ENCODE measurements at places on chromosomes 7 and 10.

GRCh38 chr10:90319188-90319914 is 538.5 kb downstream of the HTR7 start:
- DNase-seq, result no peak

GRCh38 chr10:42979181-42979580 is 97.7 kb upstream of the RET start:
- DNase-seq, result no peak

- DNase-seq, result no peak
Observed at GRCh38 chr10:49696311-49696710, 16.9 kb downstream of the C10orf53 start.

DNA sequence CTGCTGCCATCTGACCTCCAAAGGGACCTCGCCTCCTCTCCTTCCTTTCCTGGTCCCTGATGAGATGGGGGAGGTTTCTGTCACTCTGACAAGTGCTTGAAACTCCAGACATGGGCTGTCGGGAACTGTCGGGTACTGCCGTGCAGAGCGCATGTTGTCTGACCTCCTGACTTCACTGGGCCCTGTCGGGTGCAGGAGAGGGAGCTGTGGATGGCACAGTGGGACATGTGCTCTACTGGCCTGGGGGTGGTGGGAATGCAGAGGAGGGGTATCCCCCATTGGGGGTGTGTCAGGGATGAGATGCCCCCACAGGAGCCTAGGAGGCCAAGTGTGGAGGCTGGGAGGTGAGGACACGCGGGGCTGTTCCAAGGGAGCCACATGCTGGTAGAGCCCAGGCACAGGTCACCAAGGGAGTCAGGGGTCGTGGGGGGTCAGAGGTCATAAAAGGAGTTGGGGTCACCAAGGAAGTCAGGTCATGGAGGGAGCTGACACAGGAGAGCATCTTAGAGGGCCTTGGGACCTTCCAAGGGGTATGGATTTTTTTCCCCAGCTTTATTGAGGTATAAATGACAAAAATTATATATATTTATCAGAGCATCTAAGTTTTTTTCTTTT is 30.9 kb downstream of the TMEM120A start:
- DNase-seq, result no peak

GRCh38 chr7:112790586-112791003 is 402 bp upstream of the TMEM168 start:
- DNase-seq, result no peak

DNA sequence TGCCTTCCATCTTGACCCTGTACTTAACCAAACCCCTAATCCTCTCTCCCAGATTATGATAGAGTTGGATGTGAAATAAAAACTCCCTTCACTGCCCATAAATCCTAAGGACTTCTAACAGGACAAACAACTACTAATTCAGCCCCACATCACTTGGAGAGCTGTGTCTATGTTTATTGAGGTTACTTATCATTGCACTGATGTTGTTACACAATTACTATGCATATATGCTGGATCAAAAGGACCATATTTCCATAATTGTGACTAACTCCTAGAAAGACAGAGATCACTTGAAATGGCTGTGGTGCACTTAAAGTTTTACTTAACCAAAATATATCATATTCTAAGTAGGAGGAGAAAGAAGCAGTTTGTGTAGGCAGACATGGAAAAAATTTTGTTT is 144.9 kb upstream of the AGK start:
- DNase-seq, result no peak

GRCh38 chr7:42212541-42213090 is 24.4 kb downstream of the GLI3 start:
- DNase-seq, result no peak

DNA sequence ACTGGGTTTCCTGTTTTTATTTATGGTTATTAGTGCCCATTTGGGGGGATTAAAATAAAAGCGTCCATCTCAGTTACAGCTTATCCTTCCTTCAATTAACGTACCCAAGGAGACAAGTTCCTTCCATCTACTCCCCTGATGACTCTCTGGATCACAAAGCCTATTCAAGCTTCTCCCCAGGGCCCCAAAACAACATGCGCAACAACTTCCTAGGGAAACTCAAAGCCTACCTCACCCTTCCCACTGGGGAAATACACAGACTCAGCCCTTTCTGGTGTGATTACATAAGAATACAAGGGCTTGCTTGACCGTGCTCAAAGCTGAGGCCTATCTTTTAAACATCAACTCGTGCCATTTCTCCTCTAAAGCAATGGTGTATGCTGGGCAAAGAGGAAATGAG is 112.4 kb downstream of the CDK6 start:
- no peak for DNase-seq

GRCh38 chr10:98623176-98623575 is 176.4 kb upstream of the HPS1 start:
- DNase-seq, result no peak

GRCh38 chr7:108055611-108056021 is 52.7 kb upstream of the LAMB1 start:
- DNase-seq, result no peak

DNA sequence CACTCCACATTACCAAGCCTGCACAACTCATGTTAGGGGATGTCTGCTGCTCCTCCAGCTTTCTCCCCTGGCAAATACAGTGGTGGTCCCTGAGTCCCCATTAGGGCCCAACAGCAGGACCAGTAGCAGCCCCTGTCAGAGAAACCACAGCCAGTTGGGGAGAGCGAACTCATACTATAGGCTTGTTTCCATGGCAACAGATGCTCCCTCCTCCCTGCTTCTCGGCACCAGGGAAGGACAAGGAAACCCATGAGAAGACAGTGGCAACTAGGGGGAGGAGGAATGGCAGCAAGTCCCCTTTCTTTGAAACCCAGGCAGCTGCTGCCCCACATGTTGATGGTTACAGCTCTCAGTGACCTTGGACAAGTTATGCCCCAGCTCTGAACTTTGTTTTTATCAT is 326.4 kb downstream of the KCNMA1 start:
- DNase-seq, result no peak

DNA sequence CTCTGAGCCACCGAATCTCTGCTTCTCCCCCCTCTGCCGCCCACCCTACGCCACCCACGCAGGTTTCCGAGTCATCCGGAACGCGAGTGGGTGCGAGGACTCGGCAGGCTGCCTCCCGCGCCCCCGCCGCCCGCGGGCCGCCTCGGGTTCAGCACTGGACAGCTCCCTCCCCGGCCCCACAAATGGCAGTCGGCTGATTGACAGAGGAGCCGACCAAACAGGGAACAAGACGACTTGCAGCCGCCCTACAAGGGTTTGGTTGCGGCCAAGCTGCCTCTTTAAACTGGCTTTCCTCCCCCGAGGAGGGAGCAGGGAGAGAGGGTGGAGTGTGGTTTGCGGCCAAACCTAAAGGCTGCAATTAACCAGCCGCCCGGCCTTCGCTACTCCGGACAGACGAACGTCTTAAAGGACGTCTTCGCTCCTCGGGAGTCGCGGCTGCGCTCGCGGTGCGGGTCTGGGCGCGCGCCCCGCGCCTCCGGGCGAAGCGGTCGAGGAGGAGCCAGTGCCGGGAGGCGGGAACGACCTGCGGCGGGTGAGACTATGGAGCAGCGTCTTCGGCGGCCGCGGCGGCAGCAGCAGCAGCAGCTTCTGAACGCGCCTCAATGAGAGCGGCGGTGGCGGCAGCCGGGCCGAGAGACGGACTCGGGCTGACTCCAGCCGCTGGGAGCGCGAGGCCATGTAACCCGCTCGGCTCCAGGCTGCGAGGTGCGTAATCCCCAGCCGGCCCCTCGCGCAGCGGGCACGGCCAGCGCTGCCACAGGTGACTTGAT is at the start of gene GPR158:
GPR158 (plus strand) TSS at position 541 of the 770 bp plus-strand sequence. CDS start 420 bp downstream, outside the sequence.
- DNase-seq, result peak; percentile 21

DNA sequence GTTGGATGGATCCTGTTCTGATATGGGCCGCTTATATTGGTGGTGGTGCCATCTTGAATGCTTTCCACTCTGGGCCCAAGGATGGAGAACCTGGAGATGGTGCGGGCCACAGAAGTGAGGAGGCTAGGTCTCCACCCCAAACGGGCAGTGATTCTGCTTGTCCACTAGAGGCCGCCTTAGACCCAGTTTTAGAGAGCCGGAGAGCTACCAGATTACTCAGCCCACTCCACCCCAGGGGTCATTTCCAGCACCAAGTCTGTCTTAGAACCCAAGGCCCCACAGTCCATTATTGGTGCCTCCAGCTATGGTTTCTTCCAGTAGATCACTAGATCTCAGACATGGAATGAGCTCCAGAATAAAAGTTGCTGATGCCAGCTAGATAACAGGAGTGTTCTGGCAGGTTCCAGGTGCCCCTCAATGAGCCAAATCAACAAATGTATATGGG is 11.8 kb upstream of the CAMK2G start:
- peak; percentile 79 for DNase-seq

- DNase-seq, result no peak
Observed at GRCh38 chr10:96863922-96864543, 31.9 kb downstream of the LCOR start.

Measured in CD4-positive, alpha-beta T cell (primary cell).